ENCODE measurements at places on chromosomes 2 and 18. TPM values are rescaled to one million over a fixed set of nuclear protein-coding genes. Genes with fewer than 3 reads are reported as not detected.

Gene TFPI
- total RNA-seq: 0.19 TPM

Gene MC2R
- not detected for total RNA-seq

DNA sequence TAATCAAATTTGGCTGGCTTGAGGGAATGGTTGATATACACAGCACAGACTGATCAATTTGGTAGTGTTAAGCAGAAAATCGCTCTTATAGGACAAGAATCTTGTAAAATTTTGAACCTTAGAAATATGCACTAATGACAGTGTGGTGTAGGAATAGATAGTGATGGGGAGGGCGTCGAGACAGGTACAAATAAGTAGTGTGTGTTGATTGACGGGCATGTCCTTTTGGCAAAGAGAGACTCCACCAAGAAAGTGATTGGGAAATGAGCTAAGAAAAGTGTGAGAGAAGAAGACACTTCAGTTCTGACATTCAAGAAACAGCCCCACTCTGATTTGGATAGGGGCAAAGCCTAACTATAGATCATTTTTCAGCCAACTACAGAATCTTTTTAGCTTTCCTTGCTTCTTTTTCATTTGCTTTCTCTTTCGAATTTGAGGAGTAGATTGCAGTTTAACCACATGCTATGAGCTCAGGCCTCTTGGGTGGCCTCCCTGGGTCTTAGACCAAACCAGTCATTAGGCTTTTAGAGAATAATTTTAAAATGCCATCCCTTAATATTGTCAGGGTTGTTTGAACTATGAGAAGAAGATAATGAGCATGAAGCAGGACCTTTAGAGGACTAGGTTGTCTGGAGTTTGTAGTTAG is 127.1 kb downstream of the CERS6 start:
- peak overlapping the region; percentile 15 for H3K4me3 ChIP-seq
- no peaks in the 10 kb centered on the region for H3K27me3 ChIP-seq
- DNase-seq: no peak
- H3K27ac ChIP-seq: peak overlapping the region; percentile 1
- H3K36me3 ChIP-seq: no peaks in the 10 kb centered on the region
- peaks cover 50% of the 10 kb centered on the region for H3K4me1 ChIP-seq

DNA sequence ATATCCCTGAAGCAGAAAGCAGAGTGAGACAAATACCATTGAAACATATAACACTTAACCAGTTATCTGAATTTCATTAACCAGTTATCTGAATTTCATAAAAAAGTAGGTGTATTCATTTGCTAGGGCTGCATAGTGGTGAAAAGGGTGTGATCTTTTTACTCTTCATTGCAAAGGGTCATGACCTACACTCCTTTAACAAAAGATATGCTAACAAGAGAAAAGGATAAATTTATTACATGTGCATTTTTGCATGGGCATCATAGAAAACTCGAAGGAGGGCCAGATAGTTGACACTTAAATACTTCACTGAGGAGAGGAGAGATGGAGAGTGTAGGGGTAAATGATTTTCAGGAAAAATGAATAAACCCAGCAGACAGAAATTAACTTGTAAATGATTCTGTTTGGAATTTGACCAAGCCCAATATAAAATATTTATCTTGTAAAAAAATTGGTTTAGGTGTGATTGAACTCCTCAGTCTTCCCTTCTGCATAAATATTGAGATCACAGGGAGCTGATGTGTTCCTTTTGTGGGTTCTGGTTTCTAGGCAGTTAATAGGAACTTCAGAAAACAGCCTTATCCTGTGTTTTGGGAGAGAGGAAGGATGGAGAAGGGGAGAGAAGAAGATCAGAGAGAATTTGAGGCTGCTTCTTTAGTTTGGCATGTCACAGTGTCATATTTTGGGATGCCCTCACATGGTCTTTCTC is 372.5 kb upstream of the SYT4 start:
- no peak overlapping the region for H3K27ac ChIP-seq
- H3K4me1 ChIP-seq: no peaks in the 10 kb centered on the region
- no peak for DNase-seq
- H3K36me3 ChIP-seq: no peaks in the 10 kb centered on the region
- H3K4me3 ChIP-seq: no peak overlapping the region

DNA sequence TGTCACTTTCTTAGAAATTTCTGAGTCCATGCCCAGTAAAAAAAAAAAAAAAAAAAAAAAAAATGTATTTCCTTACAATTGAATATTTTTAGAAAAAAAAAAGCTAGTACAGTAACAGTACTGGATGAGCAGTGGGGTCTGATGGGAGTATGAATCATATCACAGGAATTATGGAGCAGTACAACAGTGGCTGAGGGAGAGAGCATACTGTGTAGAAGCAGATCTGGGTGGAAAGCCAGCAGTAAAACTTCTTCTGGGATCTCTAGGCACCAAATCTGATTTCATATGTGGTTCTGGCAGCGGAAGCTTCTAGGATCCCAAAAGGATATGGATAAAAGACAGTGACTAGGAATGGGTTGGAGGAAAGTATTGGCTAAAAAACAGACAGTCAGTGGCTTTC is 414.9 kb upstream of the FSHR start:
- peaks cover 2% of the 10 kb centered on the region for H3K36me3 ChIP-seq
- H3K27me3 ChIP-seq: no peaks in the 10 kb centered on the region
- no peak overlapping the region for H3K27ac ChIP-seq
- H3K4me3 ChIP-seq: no peak overlapping the region

DNA sequence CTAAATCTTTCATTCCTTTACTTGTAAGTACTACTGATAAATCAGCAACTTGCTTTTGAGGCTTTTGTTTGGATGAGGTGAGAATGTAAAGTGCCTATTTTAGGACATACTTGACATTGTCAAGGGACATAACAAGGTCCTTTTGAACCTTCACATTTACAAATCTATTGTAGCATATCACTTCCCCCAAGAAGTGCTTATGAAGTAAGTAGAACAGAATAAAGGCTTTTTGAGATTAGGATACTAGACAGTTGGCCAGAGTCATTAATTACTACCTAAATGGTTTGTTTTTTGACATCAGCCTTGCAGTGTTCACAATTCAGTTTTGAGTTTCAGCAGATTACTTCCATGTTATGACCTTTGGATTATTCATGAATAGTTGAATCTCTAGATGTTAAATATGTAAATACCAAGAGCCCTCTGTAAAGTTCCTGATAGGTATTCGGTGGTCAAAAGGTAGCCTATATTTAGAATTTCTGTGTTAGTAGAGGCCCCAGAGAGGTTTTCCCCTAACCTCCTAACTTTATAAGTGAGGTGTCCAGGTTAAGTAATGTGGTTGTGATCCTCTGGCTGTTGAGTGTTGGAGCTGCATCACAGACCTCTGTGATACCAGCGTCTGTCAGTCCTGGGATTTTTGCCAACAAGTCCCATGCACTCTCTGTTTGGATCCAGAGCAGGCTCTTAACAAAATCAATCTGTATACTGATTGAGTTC is 67.2 kb downstream of the LCLAT1 start:
- no peak overlapping the region for H3K27ac ChIP-seq
- H3K4me1 ChIP-seq: peaks cover 48% of the 10 kb centered on the region
- H3K36me3 ChIP-seq: peaks cover 11% of the 10 kb centered on the region
- H3K4me3 ChIP-seq: no peak overlapping the region
- no peaks in the 10 kb centered on the region for H3K27me3 ChIP-seq

DNA sequence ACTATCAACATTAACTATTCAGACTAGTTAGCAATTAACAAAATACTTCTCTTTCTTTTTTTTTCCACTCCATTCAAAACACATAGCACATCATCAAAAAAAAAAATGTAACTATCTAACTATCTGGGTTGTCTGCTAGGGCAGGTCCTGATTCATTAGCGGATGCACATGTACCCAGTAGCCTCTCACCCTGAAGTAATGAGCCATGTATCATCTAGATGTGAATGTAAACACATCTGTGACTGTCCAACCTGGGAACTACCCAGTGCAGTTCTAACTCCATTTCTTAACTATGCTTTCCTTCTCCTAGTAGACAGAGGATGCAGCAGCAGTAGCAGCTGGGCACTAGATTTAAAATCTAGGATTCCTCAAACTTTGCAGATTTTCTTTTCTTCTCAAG is 183.1 kb upstream of the PIK3C3 start:
- no peaks in the 10 kb centered on the region for H3K4me1 ChIP-seq
- no peaks in the 10 kb centered on the region for H3K36me3 ChIP-seq
- H3K27me3 ChIP-seq: no peaks in the 10 kb centered on the region
- no peak for DNase-seq
- H3K4me3 ChIP-seq: no peak overlapping the region

- DNase-seq: no peak
- no peaks in the 10 kb centered on the region for H3K36me3 ChIP-seq
- H3K27me3 ChIP-seq: no peaks in the 10 kb centered on the region
- H3K27ac ChIP-seq: no peak overlapping the region
- H3K4me3 ChIP-seq: no peak overlapping the region
Observed at GRCh38 chr2:200377355-200378336, 71.2 kb downstream of the SPATS2L start.

- no peaks in the 10 kb centered on the region for H3K36me3 ChIP-seq
- no peak overlapping the region for H3K4me3 ChIP-seq
- no peak overlapping the region for H3K27ac ChIP-seq
- H3K27me3 ChIP-seq: peaks cover 18% of the 10 kb centered on the region
- no peak for DNase-seq
- no peaks in the 10 kb centered on the region for H3K4me1 ChIP-seq
Observed at GRCh38 chr18:70363861-70364260, 75.0 kb downstream of the SOCS6 start.

GRCh38 chr2:70143314-70144150 is 47.3 kb downstream of the C2orf42 start:
- no peaks in the 10 kb centered on the region for H3K36me3 ChIP-seq
- no peaks in the 10 kb centered on the region for H3K27me3 ChIP-seq
- peak; percentile 45 for DNase-seq

- peak overlapping the region; percentile 76 for H3K27ac ChIP-seq
- H3K4me1 ChIP-seq: peaks cover 74% of the 10 kb centered on the region
- H3K36me3 ChIP-seq: peaks cover 7% of the 10 kb centered on the region
- H3K27me3 ChIP-seq: no peaks in the 10 kb centered on the region
Observed at GRCh38 chr2:70121627-70122372, 34.5 kb downstream of the PCBP1 start.

DNA sequence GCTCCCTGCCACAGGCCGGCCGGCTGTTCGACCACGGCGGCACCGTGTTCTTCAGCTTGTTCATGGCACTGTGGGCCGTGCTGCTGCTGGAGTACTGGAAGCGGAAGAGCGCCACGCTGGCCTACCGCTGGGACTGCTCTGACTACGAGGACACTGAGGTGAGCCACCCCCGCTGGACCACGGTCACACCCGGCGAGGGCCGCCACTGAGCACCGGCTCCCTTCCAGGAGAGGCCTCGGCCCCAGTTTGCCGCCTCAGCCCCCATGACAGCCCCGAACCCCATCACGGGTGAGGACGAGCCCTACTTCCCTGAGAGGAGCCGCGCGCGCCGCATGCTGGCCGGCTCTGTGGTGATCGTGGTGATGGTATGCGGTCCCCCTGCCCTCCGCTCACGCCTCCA is 20.8 kb downstream of the ANO7 start:
- H3K4me1 ChIP-seq: no peaks in the 10 kb centered on the region
- no peak overlapping the region for H3K27ac ChIP-seq
- no peak overlapping the region for H3K4me3 ChIP-seq
- H3K27me3 ChIP-seq: no peaks in the 10 kb centered on the region

GRCh38 chr2:192010073-192010472 is 163.2 kb upstream of the CAVIN2 start:
- H3K27me3 ChIP-seq: no peaks in the 10 kb centered on the region
- H3K27ac ChIP-seq: no peak overlapping the region

DNA sequence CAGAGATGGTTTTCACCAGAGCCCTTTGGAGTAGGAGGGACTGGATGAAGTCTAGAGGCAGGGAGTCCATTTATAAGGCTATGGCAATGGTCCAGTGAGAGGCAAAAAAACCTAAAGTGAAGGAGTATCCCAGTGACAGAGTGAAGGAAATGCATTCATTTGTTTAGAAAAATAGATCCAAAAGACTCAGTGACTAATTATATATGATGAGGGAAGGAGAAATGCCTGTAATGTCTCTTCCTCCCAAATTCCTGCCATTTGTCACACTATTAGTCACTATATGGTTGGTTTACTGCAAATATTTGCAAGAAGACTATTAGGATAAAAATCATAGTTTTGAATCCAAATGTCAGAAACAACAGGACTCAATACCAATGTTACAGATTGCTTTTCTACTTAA is 104.2 kb downstream of the ZNF521 start:
- DNase-seq: no peak
- H3K36me3 ChIP-seq: no peaks in the 10 kb centered on the region
- no peak overlapping the region for H3K27ac ChIP-seq
- no peak overlapping the region for H3K4me3 ChIP-seq
- no peaks in the 10 kb centered on the region for H3K27me3 ChIP-seq
- no peaks in the 10 kb centered on the region for H3K4me1 ChIP-seq

GRCh38 chr18:21134895-21135294 is 23.3 kb upstream of the ROCK1 start:
- no peaks in the 10 kb centered on the region for H3K4me1 ChIP-seq
- no peaks in the 10 kb centered on the region for H3K27me3 ChIP-seq
- no peaks in the 10 kb centered on the region for H3K36me3 ChIP-seq
- no peak for DNase-seq
- no peak overlapping the region for H3K4me3 ChIP-seq

GRCh38 chr2:119947535-119947934 is 65.3 kb upstream of the EPB41L5 start:
- peaks cover 12% of the 10 kb centered on the region for H3K4me1 ChIP-seq
- no peaks in the 10 kb centered on the region for H3K27me3 ChIP-seq
- no peak for DNase-seq
- H3K36me3 ChIP-seq: peaks cover 5% of the 10 kb centered on the region

DNA sequence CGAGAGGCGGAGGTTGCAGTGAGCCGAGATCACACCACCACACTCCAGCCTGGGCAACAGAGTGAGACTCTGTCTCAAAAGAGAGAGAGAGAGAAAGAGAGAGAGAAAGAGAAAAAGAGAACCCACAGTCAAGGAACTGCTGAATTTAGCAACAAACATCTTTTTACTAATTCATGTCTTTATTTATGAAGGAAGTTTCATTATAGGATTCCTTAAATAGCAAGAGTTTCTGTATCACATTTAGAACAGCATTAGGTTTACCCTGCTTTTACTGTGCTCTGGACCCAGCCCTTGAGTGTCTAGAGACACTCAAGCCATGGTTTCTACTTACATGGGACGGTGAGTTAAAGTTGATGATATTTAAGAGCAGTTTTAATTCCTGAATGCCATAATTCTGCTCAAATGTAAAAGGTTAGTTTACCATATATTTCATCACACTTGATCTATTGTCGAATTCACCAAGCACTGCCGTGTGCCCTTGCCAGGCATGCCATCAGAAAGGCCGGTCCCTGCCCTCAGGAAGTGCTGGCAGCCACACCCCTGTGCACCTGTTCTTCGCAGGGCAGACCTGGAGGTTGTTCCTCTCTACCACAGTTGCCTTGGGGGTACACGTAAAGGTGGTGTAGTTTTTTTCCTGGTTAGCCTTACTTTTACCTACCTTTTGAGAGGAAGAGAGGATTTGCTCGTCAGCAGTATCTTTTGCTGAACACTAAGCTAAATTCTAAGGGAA is 153.3 kb downstream of the LDLRAD4 start:
- no peaks in the 10 kb centered on the region for H3K27me3 ChIP-seq
- no peaks in the 10 kb centered on the region for H3K36me3 ChIP-seq
- DNase-seq: no peak
- H3K4me3 ChIP-seq: peak overlapping the region; percentile 37
- peak overlapping the region; percentile 18 for H3K27ac ChIP-seq

DNA sequence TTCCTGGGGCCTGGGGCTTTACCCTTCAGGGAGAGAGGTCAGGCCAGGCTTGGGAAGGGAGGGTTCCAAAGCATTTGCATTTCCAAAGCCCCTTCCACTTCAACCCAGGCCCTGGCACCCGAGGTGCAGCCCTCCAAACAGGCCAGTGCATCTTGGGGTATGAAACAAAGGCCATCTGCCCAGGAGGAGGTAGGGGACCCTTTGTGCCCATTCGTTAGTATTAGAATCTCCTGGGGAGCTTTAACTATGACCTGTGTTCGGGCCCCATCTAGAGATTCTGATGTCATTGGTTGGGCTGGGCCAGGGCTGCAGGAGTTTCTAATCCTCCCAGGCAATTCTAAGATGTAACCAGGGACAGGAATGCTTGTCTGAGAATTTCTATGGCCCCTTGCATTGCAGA is 73.6 kb downstream of the CIB4 start:
- DNase-seq: no peak
- H3K4me3 ChIP-seq: no peak overlapping the region
- no peak overlapping the region for H3K27ac ChIP-seq

Gene SERTAD2
- total RNA-seq: 14.6 TPM

All from activated T-cell treated with anti-CD3 and anti-CD28 coated beads, Interleukin-2, amount 50 U/mL, for 72 hours (primary cell).